ENCODE measurements at places on chromosomes 5 and 9.
A peak's percentile ranks its signal among the peaks of the same experiment; 100 is the strongest.

GRCh38 chr5:2836133-2836532 is 84.7 kb upstream of the IRX2 start:
- DNase-seq = no peak

DNA sequence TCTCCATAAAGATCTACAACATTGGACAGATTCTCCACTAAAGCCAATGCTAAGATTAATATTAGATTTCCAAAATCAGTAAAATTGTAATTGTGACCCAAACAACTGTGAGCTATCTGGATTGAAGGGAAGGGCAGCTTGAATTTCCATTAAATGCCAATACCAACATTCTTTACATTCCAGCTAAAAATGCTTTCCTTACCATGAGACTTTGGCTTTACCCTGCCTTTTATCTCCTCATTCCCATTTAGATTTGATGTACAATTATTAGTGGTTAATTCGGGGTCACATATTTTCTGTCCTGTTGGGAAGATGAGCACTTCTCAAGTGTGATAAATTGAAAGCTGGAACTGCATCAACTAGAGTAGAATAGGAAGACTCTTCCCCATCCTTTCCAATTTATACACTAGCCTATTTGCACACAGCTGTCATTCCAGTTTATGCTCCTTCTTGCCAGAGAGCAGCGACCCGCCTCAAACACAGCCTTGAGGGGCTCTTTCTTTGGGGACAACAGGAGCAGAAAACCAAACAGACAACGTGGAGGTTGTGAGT is 33.1 kb upstream of the MYOT start:
- DNase-seq = no peak

GRCh38 chr9:128757602-128758001 is 14.1 kb downstream of the ZER1 start:
- DNase-seq = no peak

DNA sequence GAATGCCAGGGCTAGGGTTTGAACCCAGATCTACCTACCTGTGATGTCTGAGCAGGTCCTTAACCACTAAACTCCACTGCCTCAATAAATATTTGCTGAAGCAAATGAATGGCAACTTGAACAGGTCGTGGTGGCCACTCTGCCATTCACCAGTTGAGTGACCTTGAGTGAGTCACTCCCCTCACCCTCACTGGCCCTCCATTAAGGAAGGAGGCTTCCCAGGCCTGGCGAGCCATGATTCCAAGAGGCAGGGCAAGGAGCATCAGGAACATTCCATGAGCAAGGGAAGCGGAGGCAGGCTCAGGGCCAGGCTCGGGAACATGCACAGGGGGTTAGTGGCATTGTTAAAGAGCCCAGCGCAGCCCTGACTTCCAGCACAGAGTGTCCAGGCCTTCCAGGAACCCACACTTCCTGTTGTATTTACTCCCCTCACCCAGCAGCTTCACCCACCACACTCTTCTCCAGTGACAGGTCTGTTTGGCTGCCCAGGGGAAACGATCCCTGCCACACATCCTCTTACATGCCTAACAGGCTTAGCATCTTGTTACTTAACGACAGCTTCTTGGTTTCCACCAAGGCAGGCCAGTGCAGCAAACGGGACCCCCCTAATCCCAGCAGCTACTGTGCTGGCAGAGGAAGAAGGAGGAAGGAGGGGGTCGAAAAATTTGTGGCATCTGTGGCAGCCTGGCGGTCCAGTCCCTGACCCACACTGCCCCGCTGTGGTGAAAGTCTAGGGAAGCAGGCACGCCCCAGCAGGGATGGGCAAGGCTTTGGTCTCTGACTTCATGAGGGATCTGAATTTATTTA is 43.7 kb upstream of the TTC1 start:
- DNase-seq = no peak

GRCh38 chr5:141434006-141434405 is 3.7 kb downstream of the PCDHGA12 start:
- no peak for DNase-seq

DNA sequence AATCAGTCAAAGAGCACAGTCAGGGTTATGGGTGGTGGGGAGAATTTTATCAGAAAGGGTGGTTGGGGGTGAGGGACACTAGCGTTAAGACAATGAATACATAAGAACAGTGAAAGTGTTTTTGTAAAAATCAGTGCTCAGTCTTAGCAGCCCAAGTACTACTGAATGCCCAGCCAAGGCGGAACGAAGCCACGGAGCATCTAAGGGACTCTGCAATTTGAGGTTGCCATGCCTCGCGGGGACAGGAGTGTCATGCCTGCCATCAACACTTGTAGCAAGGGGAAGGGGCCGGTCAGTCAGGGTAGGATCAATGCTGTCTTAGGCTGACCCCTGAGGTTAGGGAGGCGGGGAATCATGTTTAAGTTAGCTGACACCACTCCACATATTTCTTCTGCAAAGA is 13.3 kb downstream of the FSTL4 start:
- no peak for DNase-seq

GRCh38 chr5:67149057-67149950 is 47.3 kb downstream of the CD180 start:
- no peak for DNase-seq

GRCh38 chr9:124041817-124042116 is 30.2 kb downstream of the LHX2 start:
- no peak for DNase-seq

DNA sequence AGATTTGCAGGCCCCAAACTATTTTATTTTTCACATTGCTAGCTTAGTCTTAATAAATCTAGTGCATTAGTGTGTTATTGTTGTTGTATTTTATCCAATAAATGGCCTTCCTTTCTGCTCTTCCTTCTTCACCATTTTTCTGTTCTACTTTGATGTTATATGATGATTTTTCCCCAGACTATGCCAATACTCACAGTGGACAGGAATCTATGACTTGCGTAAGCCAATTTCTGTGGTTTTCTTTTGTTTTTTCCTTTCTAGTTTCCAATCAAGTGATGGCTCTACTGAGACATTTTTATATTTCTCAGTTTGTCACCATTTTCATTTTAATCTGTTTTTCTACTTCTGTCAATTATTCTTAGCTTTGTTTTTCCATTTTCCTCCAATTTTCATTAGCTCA is 106.8 kb upstream of the FBXL7 start:
- DNase-seq = no peak

DNA sequence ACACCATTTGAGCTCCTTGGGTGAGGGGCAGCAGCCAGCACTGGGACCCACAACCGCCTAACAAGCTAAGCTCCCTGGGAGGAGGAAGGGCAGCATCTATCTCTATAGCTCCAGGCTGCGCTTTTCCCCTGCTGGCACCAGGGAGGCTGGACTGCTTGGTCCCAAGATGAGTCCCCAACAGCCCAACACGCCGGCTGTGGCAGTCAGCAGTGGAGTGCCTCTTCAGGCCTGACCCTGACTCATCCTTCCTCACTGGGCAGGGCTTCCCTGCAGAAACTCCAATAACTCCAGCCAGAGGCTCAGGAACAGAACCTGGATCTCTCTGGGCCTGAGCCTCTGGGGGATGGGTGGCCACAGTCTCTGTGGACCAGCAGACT is 113.7 kb upstream of the ADAMTS16 start:
- DNase-seq = no peak

- DNase-seq = no peak
These were observed 72.3 kb downstream of the SLCO4C1 start for GRCh38 chr5:102223542-102224477.

- DNase-seq = no peak
These were observed 31.7 kb upstream of the CDH6 start for GRCh38 chr5:31161781-31162181.

GRCh38 chr9:70257991-70258691 is 637 bp upstream of the SMC5 start:
- peak; percentile 88 for DNase-seq

DNA sequence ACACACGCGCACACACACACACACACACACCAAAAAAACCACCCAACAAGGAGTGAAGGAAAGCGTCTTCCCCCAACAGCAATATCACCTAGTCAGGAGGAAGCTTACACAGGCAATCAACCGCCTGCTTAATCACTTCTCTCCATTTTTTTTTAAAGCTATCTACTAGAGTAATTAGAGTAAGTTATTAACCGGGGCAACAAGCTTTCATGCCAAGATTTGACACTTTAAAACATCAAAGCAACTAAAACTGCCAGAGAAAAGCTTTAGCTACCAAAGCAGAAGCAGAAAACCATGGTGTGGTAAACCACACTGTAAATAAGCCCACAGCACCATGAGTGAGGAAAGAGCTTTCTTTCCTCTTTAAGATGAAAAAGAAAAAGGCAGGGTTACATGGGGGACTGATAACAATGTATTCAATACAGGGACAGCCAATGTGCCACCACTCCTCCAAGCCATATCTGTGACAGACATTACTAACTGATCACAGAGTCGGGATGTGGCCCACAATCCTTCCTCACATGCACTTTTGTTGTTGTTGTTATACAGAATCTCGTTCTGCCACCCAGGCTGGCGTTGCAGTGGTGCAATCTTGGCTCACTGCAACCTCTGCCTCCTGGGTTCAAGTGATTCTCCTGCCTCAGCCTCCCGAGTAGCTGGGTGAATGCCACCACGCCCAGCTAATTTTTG is 282.1 kb downstream of the CRB2 start:
- DNase-seq = no peak

GRCh38 chr5:38226091-38226490 is 32.3 kb upstream of the EGFLAM start:
- no peak for DNase-seq

- peak; percentile 29 for DNase-seq
These were observed 35.3 kb upstream of the SMIM23 start for GRCh38 chr5:171750311-171750788.

DNA sequence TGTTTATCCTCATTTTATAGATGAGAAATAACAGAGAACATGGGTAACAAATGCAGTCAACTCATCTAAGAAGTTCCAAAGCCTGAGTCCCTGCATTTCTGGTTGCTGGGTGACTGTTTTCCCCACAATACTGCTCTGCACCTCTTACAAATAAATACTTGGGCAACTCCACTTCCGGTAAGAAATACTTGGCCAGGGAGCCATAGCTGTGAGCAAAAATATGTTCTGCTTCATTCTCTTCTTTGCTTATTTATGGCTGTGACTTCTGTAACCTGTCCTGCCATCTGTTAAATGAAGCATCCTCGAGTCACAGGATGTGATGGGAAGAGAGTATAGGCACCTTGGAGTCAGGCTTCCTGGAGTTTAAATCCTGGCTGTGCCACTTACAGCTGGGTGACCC is 49.9 kb downstream of the GDNF start:
- DNase-seq = no peak

GRCh38 chr9:84230355-84231145 is 110.0 kb downstream of the SLC28A3 start:
- DNase-seq = no peak

DNA sequence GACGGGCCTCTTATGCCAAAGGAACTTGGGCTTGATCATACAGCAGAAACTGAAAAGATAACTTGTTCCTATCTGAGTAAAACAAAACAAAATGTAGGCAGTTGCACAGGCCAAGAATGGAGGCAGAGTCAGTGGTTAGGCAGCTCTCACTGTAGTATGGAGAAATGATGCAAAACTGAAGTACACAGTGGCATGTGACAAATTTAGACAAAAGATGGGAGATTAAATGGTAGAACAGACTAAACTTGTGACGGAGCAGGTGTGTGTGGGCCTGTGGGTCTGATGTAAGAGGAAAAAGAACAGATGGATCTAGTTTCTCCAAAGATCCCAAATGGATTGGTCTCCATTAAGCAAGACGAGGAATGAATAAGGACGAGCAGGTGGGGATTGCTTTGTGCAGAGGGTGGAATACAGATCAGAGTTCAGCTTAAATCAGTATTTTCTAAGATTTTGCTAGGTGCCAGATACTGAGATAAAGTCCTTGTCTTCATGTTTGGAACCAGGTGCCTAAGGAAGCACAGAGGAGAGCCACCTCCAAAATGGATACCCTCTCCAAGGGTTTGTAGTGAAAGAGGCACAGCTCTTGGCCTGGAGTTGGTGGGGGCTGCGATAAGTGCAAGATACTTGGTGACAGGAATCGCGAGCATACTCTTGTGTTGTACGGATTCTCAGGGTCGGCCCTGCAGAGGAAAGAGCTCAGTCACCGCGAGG is 722 bp upstream of the DCP2 start:
- DNase-seq = no peak
